ENCODE measurements at places on chromosomes 4 and X.

- DNase-seq: no peak
Observed at GRCh38 chrX:120029354-120029753, 48.1 kb downstream of the RHOXF2B start.

- no peak for DNase-seq
Observed at GRCh38 chr4:169934794-169935429, 91.3 kb downstream of the MFAP3L start.

GRCh38 chr4:24537025-24537424 lies 47.3 kb downstream of the DHX15 start:
- DNase-seq: no peak

GRCh38 chr4:27764526-27764837 lies 903.8 kb downstream of the STIM2 start:
- DNase-seq: no peak

- DNase-seq: no peak
Observed at GRCh38 chr4:184147858-184148737, 69.6 kb downstream of the ENPP6 start.

GRCh38 chr4:69490271-69490670 lies 5.4 kb downstream of the UGT2B4 start:
- DNase-seq: no peak

- DNase-seq: no peak
Observed at GRCh38 chr4:187204389-187204918, 480.8 kb upstream of the FAT1 start.

GRCh38 chr4:158020734-158021346 lies 152.0 kb downstream of the GASK1B start:
- DNase-seq: no peak

- no peak for DNase-seq
Observed at GRCh38 chr4:182179105-182179504, 64.1 kb upstream of the TENM3 start.

GRCh38 chr4:112251019-112251643 lies 19.5 kb downstream of the AP1AR start:
- DNase-seq: no peak

- no peak for DNase-seq
Observed at GRCh38 chr4:30718021-30718542, 2.1 kb upstream of the PCDH7 start.

DNA sequence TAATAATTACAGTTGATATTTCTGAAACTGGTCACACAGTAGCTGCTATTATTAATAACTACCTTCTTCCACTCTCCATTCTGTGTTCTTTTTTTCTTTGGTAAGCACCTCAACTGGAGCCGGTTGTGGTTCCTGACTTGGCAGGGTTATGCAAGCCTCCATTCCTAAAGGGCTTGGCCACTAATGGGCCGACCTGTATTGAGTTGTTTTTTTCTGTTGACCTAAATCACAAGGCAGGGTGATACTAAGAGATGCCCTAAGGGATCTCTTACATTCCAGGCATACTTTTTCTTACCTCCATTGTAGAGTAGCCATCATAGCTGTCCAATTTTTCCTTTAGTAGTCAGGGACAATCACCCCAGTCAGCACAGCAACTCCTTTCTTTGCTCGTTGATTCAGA lies 1295.8 kb upstream of the ADGRL3 start:
- DNase-seq: no peak

GRCh38 chrX:136586386-136586785 lies 54.4 kb downstream of the VGLL1 start:
- no peak for DNase-seq

GRCh38 chrX:48791063-48791820 lies 4.9 kb downstream of the GATA1 start:
- DNase-seq: no peak

DNA sequence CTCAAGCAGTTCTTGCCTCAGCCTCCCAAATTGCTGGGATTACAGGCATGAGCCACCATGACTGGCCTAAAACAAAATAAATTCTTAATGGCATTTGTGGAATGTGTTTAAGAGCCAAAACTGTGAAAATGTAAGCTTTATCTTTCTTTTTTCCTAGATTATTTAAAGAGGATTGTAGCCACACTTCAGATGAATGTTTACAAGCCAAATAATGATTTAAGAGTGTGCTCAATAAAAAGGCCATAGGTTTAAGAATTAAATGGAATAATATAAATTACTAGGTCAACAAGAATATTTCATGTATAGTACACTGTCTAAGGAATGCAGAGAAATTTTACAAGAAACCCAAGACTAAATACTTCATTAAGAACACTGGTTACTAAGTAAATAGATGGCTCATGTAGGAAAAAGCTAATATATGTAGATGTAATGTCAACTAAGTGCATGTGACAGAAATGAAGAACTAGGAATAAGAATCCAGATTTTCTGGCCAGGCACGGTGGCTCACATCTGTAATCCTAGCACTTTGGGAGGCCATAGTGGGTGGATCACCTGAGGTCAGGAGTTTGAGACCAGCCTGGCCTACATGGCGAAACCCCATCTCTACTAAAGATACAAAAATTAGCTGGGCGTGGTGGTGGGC lies 21.3 kb upstream of the UGDH start:
- no peak for DNase-seq

- no peak for DNase-seq
Observed at GRCh38 chr4:1984406-1985191, 24.2 kb downstream of the NELFA start.

- DNase-seq: no peak
Observed at GRCh38 chr4:39205000-39205399, 22.7 kb downstream of the WDR19 start.

DNA sequence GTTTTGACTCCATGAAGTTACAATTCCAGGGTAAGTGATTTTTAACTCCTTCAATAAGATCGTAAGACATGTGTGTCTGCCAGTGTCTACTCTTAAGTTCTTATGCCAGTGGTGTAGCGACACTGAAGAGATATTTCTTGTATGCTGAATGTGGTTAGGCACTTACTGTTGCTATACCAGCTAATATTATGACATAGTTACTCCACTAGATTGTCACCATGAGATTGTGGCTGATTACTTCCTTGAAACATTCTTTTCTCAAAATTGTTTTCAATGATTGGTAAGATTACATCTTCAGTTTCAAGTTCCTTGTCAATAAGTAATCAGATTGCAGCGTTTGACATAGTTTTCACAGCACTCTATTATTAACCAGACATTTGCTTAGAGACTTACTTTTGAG lies 60.6 kb upstream of the PAGE5 start:
- no peak for DNase-seq

GRCh38 chr4:42995343-42995944 lies 102.9 kb downstream of the GRXCR1 start:
- DNase-seq: peak; percentile 2

DNA sequence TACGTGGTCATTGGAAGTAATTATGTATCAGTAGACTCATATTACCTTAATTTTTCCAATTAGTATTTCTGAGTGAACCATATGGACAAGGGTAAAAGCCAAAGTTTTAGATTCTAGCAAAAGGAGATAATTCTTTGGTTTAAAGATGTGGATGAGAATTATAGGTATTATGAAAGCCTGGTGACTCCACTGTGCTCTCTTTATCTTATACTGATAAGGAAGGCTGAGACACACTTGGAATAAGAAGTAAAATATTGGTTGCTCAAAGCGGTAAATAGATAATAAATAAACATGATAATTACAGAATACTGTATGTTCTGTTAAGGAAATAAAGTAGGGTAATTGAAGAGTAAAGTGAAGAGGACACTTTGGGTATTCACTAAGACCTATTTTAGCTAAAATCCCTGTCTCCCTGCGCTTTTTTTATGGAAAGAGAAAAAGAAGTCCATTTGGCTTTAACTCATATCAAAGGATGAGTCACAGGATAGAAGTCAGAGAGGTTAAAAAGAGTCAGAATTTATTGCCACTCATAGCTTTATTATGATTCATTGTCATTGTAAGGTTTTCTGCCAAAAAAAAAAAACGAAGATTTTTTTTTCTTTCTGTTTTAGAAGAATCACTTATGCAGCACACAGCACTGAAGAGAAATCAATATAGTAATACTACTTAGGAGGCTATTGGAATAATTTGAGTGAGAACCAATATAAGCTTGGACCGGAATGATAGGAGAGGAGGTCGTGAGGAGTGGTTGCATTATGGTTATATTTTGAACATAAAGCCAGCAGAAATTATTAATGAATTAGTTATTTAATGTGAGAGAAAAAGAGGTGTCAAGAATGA lies 2463.1 kb downstream of the ARAP2 start:
- DNase-seq: no peak

GRCh38 chr4:101941816-101942358 lies 151.4 kb downstream of the BANK1 start:
- DNase-seq: no peak

DNA sequence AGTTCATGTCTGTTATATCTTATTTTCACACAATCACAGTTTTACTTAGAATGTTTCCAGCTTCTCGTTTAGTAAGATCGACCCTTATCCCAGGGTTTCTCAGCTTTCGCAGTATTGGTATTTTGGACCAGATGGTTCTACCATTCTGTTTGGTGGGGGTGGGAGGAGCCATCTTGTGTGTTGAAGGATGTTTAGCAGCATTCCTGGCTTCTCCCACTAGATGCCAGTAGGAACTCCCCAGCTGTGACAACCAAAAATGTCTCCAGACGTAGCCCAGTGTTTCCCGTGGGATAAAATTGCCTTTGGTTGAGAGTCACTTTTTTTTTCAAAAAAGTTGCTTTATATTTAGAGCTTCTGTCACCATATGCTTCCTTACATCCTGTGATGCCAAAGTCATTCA lies 90.9 kb upstream of the TLR2 start:
- DNase-seq: no peak

- no peak for DNase-seq
Observed at GRCh38 chr4:102169345-102169744, 175.9 kb downstream of the SLC39A8 start.

DNA sequence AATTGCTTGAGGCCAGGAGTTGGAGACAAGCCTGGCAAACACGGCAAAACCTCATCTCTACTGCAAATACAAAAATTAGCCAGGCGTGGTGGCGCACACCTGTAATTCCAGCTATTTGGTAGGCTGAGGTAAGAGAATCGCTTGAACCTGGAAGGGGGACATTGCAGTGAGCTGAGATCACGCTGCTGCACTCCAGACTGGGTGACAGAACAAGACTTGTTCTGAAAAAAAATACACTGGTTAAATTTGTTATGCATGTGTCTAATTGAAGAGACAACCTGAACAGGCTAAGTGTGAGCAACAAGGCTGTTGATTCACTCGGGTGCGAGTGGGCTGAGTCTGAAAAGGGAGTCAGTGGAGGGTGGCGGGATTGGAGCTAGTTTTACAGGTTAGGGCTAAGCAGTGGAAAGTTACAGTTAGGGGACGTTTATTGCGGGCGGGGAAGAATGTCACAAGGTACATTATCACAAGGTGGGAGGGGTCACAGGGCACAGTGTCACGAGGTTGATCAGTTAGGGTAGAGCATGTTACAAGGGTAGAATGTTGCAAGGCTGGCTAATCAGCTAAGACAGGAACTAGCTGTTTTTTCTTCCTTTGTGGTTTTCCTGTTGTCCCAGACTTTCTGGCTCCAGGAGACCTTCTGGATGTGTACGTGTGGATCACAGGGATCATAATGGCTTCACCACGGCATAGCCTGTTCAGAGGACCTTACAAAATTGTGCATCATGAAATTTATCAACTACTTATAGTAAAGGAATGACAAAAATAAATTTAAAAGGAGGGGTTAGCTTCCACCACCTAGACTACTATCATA lies 115.8 kb downstream of the NAA11 start:
- DNase-seq: no peak

DNA sequence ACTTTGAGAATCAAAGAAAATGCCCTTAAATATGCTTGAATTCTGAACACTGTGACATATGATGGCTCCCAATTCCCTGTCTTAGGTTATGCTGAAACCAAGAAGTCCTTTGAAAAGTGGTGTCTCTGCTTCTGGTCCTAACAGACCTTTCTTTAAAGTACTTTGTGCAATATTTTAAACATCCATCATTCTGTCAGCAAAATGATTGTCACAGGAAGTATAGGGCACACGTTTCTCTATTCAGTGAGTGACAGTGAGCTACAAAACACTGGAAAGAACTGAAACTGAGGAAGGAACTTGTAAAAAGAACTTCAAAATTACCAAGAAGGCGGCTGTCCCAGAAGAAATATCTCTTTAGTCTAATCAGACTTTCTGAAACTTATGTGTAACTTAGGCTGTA lies 12.2 kb upstream of the NUP54 start:
- no peak for DNase-seq

GRCh38 chr4:150155391-150155790 lies 77.1 kb downstream of the DCLK2 start:
- DNase-seq: no peak

DNA sequence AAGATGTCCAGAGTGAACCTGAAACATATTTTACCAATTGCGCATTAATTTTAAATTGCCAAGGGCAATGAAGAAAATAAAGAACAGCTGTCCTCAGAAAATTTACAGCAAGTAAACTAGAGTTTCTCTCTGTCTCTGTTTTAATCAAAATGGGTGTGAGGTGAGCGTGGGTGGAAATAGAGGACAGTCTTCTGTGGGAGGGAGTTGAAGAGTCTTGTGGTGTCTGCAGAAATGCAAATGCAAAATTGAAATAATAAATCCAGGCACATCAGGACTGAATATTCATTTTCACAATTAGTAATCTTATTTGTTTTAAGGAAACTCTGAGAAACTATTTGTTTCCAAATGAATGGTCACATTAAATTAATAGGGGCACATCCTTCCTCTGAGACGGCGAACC lies 192.0 kb downstream of the ARHGAP10 start:
- DNase-seq: no peak

- DNase-seq: no peak
Observed at GRCh38 chrX:13198056-13198761, 121.6 kb downstream of the ATXN3L start.

GRCh38 chr4:555566-556275 lies 20.4 kb downstream of the TMEM271 start:
- no peak for DNase-seq

- no peak for DNase-seq
Observed at GRCh38 chr4:147735413-147736301, 3.8 kb downstream of the ARHGAP10 start.

DNA sequence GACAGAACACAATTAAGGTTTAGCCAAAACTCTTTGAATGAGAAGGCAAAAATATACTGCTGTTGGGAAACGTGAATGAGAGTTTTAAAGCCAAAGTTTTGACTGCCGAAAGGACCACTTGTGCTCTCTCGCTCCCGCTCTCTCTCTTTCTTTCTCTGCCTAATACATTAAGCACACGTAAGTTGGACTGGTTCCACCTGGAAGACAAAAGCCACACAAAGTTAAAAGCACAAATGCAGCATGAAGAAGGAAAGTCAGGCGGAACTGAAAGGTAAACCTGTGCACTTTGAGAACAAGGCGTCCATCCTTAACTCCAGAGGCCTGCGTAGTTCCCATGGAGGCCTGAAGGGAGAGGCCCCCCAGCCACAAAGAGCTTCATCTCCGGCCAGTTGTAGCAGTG lies 1.9 kb downstream of the DCAF12L2 start:
- DNase-seq: no peak

GRCh38 chr4:147049946-147050345 lies 104.3 kb upstream of the TTC29 start:
- DNase-seq: no peak

GRCh38 chrX:123188081-123188480 lies 4.0 kb downstream of the GRIA3 start:
- no peak for DNase-seq

Data from GM12864 (cell line).